ENCODE measurements at places on chromosomes 12 and 14.

GRCh38 chr12:76506149-76506548, 53.4 kb downstream of the OSBPL8 start:
- DNase-seq, result no peak

GRCh38 chr12:91819132-91819447, 326.6 kb downstream of the BTG1 start:
- no peak for DNase-seq

DNA sequence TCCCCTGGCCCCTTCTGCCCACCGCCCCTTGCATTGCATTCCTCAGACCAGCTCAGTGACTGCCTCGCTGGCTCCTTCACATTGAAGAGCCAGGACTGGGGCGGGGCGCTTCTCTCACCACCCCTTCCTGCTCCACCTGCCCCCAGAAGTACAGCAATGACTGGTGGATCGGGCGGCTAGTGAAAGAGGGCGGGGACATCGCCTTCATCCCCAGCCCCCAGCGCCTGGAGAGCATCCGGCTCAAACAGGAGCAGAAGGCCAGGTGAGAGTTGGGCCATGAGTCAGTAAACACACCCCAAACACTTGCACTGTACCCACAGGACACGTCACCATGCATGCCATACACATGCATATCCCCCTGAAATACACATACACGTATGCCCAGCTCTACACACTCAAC, 5.8 kb downstream of the CACNB3 start:
- no peak for DNase-seq

GRCh38 chr12:5582018-5582417, 150.1 kb downstream of the NTF3 start:
- no peak for DNase-seq

- DNase-seq, result no peak
Observed at GRCh38 chr14:93522221-93522620, 91.5 kb downstream of the UNC79 start.

- DNase-seq, result no peak
Observed at GRCh38 chr14:101854366-101854765, 92.9 kb downstream of the PPP2R5C start.
